Smooth muscle cell of bladder (primary cell): ENCODE measurements at places on chromosomes 7 and 10. TPM values are rescaled to one million over a fixed set of nuclear protein-coding genes. Genes with fewer than 3 reads are reported as not detected.

Gene TFR2
- total RNA-seq = 0.14 and 0.37 TPM in 2 replicates

Gene C10orf95
- total RNA-seq = 0.14 TPM in 1 of 2 replicates, not detected in the other

Gene ANKRD61
- total RNA-seq = not detected in 2 replicates

Gene GGCT
- total RNA-seq = 29.8 and 33.6 TPM in 2 replicates

Gene GLRX3
- total RNA-seq = 51.6 and 62.3 TPM in 2 replicates

Gene GSTO2
- total RNA-seq = 2.0 and 3.3 TPM in 2 replicates

Gene EN2
- total RNA-seq = under 0.01 TPM in 1 of 2 replicates, not detected in the other

Gene TLX1
- not detected in 2 replicates for total RNA-seq

Gene CPED1
- total RNA-seq = 38.9 and 40.5 TPM in 2 replicates

Gene CALML5
- total RNA-seq = not detected in 2 replicates

Gene ITIH5
- total RNA-seq = 1.1 and 3.0 TPM in 2 replicates

Gene IDI2
- not detected in 2 replicates for total RNA-seq

Gene ZCCHC24
- 21.0 and 24.6 TPM in 2 replicates for total RNA-seq

Gene PTF1A
- total RNA-seq = not detected in 2 replicates

Gene TRIM4
- total RNA-seq = 24.5 and 34.3 TPM in 2 replicates

Gene DYNC1I1
- 0.28 and 0.83 TPM in 2 replicates for total RNA-seq

Gene OGDHL
- 0.14 and 0.46 TPM in 2 replicates for total RNA-seq

Gene ZNF467
- 0.28 TPM in 2 replicates for total RNA-seq

Gene SLC39A12
- not detected in 2 replicates for total RNA-seq

Gene SERPINE1
- total RNA-seq = 233 and 240 TPM in 2 replicates
